ENCODE measurements at places on chromosomes 4 and X. TPM values are rescaled to one million over a fixed set of nuclear protein-coding genes. Genes with fewer than 3 reads are reported as not detected.

DNA sequence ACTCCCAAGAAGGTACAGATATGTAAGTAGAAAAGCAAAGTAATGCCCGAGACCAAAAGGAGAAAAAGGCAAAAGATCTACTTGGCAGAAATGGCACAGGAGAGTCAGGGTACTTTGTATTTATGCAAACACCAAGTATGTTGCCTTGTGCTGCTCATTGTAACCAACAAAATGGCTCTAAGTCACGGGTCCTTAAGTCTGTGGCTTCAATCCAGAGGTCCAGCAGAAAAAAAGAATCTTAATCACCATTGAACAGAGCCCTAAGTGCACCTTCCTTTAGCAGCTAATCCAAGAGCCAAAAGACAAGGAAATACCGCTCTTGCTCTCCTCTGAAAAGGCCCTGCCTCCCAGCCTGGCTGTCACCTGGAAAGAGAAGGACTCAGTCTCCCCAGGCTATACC is 324.9 kb upstream of the PPARGC1A start:
- DNase-seq, result no peak

- no peak for DNase-seq
These were observed 16.4 kb upstream of the PGRMC2 start for GRCh38 chr4:128303986-128304385.

GRCh38 chr4:108825737-108826136 is 62.9 kb upstream of the ETNPPL start:
- DNase-seq, result no peak

TCEAL5 gene
- not detected for total RNA-seq

MAGEE1 gene
- 0.94 TPM for total RNA-seq

GRCh38 chr4:62500296-62500695 is 1300.2 kb downstream of the ADGRL3 start:
- DNase-seq, result no peak

- DNase-seq, result no peak
These were observed 84.6 kb upstream of the DHX15 start for GRCh38 chr4:24668956-24669355.

HTRA3 gene
- total RNA-seq, result 22.8 TPM

DNA sequence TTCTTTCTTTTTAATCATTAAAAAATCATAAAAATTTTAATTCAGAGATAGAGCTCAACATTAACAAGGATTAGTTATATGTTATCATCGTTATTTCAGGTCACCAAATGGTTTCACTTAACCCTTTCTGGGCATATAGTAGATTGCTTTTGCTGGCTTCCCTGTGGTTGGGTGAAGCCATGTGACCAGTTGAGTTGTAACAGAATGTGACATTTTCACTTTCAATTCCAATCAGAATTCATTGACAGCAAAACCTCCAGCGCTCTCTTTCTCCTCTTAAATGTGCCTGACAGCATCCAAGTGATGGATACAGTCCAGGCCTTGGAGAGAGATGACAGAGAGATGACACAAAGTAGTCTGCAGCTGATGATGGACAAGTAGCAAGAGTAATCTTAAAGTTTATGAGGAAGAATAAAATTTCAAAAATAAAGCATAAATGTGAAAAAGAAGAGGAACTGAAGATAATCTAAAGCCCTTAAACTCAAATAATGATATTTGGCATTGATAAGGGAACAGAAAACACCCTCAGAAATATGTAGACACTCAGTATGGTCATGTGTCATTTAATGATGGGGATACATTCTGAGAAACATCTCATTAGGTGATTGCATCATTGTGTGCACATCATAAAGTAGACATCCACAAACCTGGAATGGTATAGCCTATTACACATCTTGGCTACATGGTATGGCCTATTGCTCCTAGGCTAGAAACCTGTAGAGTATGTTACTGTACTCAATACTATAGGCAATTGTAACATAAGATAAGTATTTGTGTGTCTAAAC is 92.3 kb upstream of the QRFPR start:
- no peak for DNase-seq

DNA sequence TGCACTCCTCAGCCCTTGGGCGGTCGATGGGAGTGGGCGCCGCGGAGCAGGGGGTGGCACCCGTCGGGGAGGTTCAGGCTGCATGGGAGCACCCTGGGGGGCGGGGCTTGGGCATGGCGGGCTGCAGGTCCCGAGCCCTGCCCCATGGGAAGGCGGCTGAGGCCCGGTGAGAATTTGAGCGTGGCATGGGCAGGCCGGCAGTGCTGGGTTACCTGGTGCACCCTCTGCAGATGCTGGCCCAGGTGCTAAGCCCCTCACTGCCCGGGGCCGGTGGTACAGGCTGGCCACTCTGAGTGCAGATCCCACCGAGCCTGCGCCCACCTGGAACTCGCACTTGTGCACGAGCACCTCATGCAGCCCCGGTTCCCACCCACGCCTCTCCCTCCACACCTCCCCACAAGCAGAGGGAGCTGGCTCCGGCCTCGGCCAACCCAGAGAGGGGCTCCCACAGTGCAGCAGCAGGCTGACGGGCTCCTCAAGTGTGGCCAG is 556.3 kb downstream of the GALNTL6 start:
- DNase-seq, result no peak

GRCh38 chrX:45806410-45807121 is 605.9 kb upstream of the DIPK2B start:
- DNase-seq, result no peak

- no peak for DNase-seq
These were observed 12.2 kb upstream of the EDA start for GRCh38 chrX:69603566-69604194.

- DNase-seq, result no peak
These were observed 633.6 kb downstream of the SPRY1 start for GRCh38 chr4:124030147-124030546.

GRCh38 chrX:102957751-102958150 is 20.7 kb downstream of the RAB40AL start:
- DNase-seq, result no peak

DNA sequence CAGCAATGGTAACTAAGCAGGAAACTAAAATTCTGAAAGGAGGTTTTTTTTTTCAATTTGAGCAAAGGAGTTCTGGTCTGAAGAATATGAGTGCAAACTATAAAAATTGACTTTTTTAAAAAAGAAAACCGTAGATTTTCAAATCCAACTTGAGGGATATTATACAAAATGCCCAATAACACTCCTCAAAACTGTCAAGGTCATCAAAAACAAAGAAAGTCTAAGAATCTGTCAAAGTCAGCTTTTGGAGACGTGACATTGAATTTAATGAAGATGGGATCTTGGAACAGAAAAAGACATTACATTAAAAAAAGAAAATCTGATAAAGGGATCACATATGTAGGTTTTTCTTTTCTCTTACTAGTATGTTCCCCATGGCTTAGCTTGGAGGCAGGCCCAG is 40.4 kb upstream of the AR start:
- no peak for DNase-seq

GRCh38 chrX:133365871-133366611 is 49.2 kb downstream of the GPC4 start:
- no peak for DNase-seq
